ENCODE measurements at places on chromosomes 2 and 18. TPM values are rescaled to one million over a fixed set of nuclear protein-coding genes. Genes with fewer than 3 reads are reported as not detected.

NPPC gene
- total RNA-seq, result 0.66 TPM

TUBA3E gene
- not detected for total RNA-seq

FBXO41 gene
- total RNA-seq, result 3.9 TPM

IL1R2 gene
- total RNA-seq, result 8.2 TPM

HAUS1 gene
- total RNA-seq, result 52.6 TPM

GRCh38 chr2:168545439-168546082, 89.5 kb downstream of the CERS6 start:
- DNase-seq, result no peak

GRCh38 chr2:15152382-15152781, 408.8 kb downstream of the NBAS start:
- no peak for DNase-seq

- no peak for DNase-seq
Measured at GRCh38 chr2:236712304-236712703, 142.7 kb downstream of the ACKR3 start.

DNA sequence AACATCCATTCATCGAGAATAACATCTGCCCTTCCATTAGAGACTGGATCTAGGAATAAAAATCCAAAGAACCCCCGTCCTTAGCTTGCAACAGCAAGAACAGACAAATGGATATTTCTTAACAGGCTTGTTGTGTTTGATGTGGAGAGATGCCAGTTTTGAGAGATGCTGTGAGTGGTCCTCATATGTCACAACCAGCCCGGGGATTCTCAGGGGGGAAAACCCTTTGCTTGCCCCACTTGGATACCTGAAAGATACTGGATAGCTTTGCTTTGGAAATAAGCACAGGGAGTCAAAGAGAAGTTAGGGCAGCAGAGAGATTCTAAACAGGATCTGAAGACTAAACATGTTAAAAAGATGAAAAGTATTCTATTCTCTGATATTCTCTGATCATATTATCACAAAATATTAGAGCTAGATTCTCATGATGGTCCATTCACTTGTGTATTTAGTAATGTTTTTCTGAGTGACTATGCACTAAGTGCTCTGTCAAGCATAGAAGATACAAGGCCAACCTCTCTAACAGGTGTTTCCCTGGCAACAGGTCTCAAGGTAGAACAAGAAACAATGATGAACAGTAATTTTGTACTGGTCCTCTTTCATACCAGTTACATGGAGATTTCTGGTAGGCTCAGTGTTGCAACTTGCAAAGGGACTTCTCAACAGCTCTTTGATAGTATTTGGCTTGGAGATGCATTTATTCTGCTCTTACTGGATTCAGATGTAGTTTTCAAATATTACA, 348.2 kb downstream of the MYCN start:
- DNase-seq, result no peak
